Cardiac muscle cell (in vitro differentiated cells and primary cell): ENCODE measurements at places on chromosomes 5 and 9.
A peak's percentile ranks its signal among the peaks of the same experiment; 100 is the strongest.

DNA sequence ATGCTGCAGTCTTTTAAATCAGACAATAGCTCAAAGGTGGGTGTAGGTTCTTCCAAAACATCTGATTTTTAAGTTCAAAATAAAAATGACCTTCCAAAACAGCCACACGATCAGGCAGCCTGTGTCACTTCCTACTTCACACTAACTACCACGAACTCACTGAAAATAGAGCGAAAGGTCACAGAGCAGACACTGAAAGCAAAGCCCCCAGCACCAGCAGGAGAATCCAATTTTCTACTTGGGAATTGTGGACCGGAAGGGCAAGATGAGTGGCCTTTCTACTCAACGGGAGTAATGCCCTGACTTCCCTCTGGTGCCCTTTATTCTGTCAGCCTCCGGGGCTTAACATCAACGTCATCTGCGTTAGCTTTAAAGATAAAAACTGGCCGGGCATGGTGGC, 107.8 kb upstream of the FAM120A start:
- no peak for DNase-seq

GRCh38 chr5:178590141-178590923, at the start of gene COL23A1:
COL23A1 (minus strand) TSS chr5:178590393.
- peak; percentile 90 for DNase-seq

GRCh38 chr5:111707630-111708164, 49.3 kb downstream of the NREP start:
- DNase-seq = no peak

- DNase-seq = no peak
These were observed 3.7 kb downstream of the GSN start for GRCh38 chr9:121271368-121272341.

GRCh38 chr9:33684831-33685230, 110.5 kb upstream of the PRSS3 start:
- DNase-seq = no peak

GRCh38 chr5:9653811-9654210, 23.7 kb upstream of the TAS2R1 start:
- peak; percentile 92 for DNase-seq

DNA sequence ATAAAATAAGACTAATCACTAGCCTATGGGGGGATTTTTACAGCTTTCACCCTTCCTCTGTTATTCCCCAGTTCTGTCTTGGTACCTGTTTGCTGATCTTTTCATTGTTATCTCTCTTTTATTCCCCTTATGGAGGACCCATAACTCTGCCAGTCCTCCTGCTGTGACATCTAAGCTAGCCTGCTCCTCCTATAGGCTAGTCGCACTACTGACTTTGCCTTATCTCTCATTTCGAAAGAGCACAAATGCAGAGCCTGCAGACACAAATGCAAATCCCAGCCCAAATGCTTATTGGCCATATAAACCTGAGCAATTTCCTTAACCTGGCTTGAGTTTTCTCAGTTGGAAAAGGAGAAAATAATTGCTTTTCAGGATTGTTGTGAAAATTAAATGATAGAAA, 59.1 kb upstream of the CAMK4 start:
- DNase-seq = no peak

GRCh38 chr9:92734931-92735635, 29.6 kb downstream of the BICD2 start:
- no peak for DNase-seq

GRCh38 chr9:136372006-136372405, 1.5 kb downstream of the CARD9 start:
- no peak for DNase-seq

DNA sequence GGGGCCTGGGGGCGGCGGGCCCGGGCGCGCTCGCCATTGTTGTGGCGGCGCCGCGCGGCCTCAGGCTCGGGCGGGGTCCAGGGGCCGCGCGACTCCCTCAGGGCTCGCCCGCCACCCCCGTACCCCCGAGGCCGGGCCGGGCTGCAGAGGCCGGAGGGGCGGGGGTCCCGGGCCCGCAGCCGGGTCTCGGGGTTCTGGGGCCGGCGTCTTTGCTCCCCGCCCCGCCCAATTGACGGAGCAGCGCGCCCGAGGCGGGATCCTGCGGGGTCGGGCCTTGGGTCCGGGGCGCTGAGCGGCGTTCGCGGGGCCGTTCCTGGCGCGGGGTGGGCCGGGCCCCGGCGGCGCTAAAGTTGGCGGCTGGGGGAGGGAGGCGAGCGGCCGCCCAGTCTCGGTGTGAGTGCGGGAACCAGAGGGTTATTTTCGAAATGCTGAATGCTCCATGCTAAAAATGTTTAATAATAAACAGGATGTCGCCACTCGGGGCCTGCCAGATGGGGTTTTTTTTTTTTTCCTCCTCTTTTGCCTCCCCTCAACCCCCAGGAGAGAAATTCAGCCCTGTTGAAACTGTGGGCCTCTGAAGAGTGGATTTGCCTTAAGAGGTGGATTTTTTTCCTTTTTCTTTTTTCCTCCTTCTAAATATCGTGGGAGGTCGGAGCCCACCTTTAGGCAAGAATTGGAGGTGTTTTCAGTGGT, 724 bp downstream of the PRRC2B start:
- DNase-seq = peak; percentile 60

DNA sequence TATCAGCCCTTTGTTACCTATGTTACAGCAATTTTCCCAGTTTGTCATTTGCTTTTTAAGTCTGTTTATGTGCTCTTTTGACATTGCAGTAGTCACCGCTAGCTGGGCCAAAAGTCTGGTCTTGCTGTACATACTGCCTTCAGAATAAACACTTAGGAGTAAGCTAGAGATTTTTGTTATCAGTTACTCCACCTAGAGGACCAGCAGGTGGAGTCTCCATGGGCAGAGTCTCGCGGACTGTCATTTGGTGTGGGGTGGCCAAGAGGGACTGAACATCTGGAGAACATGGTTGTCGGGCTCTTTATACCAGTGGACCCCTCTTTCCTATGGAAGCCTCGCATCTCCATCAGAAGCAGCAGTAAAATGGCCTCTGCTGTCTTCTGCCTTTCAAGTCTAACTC, 10.8 kb upstream of the MGAT1 start:
- no peak for DNase-seq

GRCh38 chr9:99129091-99129490, 24.2 kb downstream of the TGFBR1 start:
- no peak for DNase-seq

GRCh38 chr5:178111925-178112324, 1.4 kb upstream of the N4BP3 start:
- no peak for DNase-seq

DNA sequence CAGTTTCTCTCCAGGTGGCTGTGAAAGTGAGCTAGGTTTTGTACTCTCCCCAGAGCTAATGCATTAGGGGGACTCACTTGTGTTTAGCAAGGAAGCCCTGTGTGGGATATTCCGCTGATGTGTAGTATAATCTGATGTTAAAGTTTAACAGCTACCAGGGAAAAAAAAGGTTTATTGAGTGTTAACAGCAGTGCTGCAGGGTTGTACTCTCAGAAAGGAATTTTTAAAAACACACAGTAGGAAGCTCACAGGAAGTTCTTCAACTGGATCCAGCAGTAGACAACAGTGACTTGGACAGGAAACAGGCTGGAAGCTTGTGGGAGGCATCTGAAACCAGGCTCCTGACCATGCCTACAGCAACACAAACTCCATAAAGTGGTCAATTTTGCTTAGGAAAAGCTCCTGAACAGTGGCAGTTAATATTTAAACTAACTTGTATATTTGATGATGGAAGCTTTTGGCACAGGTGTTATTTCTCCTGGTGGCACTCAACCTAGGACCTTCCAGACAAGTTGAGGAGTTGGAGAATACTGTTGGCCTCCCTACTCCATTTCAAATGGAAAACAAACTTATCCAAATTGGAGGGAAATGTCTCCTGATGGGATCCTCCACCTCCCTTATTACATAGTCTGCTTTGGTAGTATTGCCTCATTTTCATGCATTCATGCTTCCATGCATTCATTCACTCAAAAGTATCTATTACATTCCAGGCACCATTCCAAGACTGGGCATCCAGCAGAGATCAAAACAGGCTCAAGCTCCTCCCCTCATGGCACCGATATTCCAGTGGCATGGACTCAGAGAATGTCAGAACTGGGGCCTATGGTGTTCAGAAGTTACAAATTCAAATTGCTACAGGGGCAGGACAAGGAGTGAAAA, 54.7 kb downstream of the FOXD1 start:
- no peak for DNase-seq

GRCh38 chr9:89427621-89428221, 70.2 kb downstream of the SEMA4D start:
- DNase-seq = no peak

- DNase-seq = no peak
These were observed 71.0 kb upstream of the IL7R start for GRCh38 chr5:35785601-35786085.

DNA sequence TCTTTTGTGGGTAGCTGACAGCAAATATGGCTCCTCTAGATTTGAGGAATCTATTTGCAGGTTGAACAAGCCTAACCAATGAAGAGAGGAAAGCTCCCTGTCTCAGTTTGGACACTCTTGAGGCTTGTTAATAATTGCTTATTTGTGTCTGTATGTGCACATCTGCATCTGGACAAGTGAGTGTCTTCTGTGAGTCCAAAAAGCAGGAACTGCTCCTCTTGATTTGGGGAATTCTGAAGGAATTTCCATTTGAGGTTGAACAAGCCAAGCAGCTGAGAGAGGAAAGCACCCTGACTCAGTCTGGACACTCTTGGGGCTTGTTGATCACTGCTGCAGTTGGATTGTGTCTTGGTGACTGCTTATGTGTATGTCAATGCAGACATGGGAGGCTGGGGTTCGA, 211.6 kb downstream of the DTWD2 start:
- DNase-seq = no peak

GRCh38 chr5:78458843-78459242, 98.4 kb downstream of the SCAMP1 start:
- no peak for DNase-seq

GRCh38 chr5:124658867-124659557, 87.4 kb downstream of the ZNF608 start:
- peak; percentile 40 for DNase-seq

- DNase-seq = no peak
These were observed 36.9 kb downstream of the ADAMTS19 start for GRCh38 chr5:129496864-129497595.

DNA sequence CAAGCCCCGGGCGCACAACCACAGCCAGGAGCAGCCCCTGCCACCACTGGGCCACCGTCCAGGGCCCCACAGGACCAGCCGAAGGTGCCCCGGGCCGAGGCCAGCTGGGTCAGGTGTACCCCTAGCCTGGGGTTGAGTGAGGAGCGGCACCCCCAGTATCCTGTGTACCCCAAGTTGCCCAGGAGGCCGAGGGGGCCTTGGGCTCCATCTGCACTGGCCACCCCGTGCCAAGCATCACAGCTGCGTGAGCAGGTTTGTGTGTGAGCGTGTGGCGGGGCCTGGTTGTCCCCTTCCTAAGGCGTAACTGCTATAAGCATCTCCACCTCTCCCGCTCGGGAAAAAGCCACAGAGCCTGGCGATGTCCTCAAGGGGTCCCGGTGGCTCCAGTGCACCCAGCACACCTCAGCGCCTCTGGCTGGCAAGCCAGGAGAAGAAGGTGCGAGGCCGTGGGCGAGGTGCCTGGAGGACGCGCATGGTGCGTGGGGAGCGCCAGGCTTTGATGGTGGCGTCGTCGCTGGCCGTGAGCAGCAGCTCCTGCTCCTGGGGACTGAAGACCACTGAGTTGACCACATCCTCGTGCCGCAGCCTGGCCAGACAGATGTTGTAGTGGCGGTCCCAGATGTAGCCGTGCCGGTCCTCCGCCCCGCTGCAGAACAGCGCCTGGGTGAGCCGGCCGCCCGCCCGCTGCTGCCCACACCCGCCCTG, 3.9 kb downstream of the FBXW5 start:
- no peak for DNase-seq

- peak; percentile 13 for DNase-seq
These were observed 40.4 kb upstream of the GADD45G start for GRCh38 chr9:89564346-89564878.

DNA sequence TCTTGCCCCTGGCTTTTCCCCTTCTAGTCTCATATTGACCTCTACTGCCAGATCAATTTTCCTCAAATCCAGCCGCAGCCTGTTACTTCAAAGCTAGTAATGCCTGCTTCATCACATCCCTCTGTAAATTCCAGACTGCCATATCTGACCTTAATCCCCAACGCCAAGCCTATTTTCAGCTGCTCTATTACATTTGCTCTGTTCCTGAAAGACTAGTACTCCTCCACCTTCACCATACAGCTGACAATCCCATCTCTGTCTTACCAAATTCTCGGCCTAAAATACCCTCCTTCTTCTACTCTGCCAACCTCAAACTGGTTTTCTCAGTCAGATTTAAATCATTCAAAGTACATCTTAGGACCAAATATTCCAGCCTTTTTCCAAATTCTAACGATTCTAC, 420.2 kb downstream of the RAB3C start:
- DNase-seq = no peak

DNA sequence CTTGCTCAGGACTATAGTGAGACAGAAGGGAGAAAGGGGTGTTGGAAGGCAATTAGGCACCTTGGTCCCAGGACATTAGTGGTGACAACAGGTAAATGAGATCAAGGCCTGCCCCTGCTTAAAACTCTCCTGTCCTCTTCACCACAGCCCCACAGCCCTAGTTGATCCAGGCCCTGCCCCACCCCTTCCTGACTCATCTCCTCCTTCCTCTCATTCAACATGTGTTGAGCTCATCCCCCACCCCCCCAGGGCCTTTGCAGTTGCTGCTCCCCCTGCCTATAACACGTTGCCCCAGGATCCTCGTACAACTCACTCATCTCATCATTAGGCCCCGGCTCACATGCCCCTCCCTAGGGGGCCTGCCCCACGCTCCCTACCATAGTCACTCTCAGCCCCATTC, 66.8 kb downstream of the TSPAN17 start:
- no peak for DNase-seq

DNA sequence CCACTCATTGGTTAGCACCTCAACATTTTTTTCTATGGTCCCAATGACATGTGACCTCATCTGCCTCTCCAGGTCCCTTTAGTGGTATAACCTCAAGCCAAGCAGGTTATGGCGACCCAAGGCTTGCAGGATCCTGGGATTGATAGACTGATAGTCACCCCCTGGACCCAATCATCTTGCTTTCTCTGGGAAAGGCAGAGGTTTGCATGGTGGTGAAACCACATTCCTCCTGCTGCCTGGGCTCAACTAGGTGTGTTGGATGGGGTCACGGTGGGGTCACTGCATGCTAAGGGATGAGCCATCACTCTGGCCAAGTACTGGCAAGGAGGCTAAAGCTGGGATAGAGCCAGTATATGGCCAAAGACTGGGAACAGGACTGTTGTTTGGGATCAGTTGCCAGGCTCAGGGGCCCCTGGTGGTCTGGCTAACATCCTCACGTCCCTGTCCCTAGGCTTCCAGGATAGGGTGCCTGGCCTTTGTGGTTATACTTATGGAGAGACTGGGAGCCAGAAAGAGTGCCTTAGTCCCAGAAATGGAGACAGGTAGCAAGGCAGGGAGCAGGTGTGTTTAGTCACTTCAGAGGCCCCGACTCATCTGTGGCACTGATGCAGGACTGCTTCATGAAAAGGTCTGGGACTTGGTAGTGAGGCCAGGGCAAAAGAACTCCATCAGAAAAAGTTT, 4.6 kb upstream of the SMIM32 start:
- no peak for DNase-seq

- DNase-seq = no peak
These were observed 16.7 kb upstream of the IL13 start for GRCh38 chr5:132641241-132641723.
